Heart right ventricle (tissue), 16 donors: ENCODE measurements at places on chromosomes 3 and 15. TPM values are rescaled to one million over a fixed set of nuclear protein-coding genes. Genes with fewer than 3 reads are reported as not detected.

The NEDD4 gene
- 8.6 TPM for total RNA-seq

The GAP43 gene
- total RNA-seq, result not detected

GRCh38 chr3:177133860-177134815 is 63.1 kb downstream of the TBL1XR1 start:
- H3K36me3 ChIP-seq, result no peaks in the 10 kb centered on the region
- H3K4me1 ChIP-seq, result peaks cover 17% of the 10 kb centered on the region
- DNase-seq, result no peak
- no peak overlapping the region for H3K4me3 ChIP-seq
- no peaks in the 10 kb centered on the region for H3K27me3 ChIP-seq

DNA sequence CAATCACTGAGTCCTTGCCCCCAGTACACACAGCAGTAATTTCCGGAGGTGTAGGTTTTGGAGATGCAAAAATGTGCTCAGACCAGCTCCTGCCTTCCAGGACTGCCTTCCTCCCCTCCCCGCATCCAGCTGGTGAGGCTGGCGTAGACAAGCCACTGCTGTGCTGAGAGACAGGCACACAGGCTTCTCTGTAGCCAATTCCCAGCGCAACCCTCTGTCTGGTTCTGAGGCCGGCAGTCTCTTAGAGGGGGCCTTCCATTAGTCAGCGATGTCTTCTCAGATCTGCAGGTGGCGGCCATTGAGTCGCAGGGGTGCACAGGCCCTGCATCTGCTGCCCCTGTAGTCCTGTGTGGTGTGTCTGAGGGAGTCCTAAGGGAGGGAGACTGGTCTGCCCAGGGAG is 114.4 kb downstream of the DNAJB8 start:
- no peak overlapping the region for H3K27ac ChIP-seq
- peaks cover 18% of the 10 kb centered on the region for H3K36me3 ChIP-seq
- H3K4me1 ChIP-seq, result peaks cover 8% of the 10 kb centered on the region

GRCh38 chr15:70418943-70419342 is 321.2 kb upstream of the TLE3 start:
- no peaks in the 10 kb centered on the region for H3K27me3 ChIP-seq
- no peak overlapping the region for H3K27ac ChIP-seq
- no peaks in the 10 kb centered on the region for H3K36me3 ChIP-seq
- H3K4me3 ChIP-seq, result no peak overlapping the region
- no peaks in the 10 kb centered on the region for H3K4me1 ChIP-seq

DNA sequence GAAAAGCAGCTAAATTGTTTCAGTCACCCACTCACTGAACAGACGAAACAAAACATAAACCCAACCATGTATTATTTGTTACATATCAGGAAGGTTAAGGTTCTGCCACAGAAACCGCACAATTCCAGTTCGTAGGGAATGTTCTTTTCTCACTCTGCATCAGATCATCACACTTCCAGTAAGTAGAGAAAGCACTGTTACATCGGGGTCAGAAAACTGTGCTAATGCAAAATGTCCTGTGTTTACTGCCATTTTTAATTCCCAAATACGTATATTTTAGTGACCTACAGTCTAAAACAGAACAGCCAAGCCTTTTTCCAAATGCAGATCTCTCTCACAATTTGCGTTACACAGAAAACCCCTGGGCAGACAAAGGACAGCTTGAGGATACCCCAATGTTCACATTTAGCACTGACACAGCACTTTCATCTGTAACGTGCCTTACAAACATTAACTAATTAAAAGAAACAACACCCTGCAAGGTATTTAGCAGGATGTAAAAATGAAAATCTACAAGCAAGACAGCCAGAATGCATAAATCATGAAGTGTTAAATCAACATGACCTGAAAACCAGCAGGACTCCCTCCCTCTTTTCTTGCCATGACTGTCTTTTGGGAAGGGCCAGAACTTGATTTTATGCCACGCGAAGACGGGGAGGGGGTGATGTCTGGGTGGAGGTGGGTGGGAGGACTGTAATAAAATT is 34.8 kb upstream of the SKIL start:
- no peak overlapping the region for H3K4me3 ChIP-seq
- DNase-seq, result no peak
- H3K27ac ChIP-seq, result no peak overlapping the region
